NCI-H524 treated with DMSO at 0.1 percent for 48 hours (cell line): ENCODE measurements at places on chromosomes 2 and 18.

- DNase-seq, result no peak
Measured at GRCh38 chr2:219998107-219998506, 370.7 kb downstream of the SLC4A3 start.

DNA sequence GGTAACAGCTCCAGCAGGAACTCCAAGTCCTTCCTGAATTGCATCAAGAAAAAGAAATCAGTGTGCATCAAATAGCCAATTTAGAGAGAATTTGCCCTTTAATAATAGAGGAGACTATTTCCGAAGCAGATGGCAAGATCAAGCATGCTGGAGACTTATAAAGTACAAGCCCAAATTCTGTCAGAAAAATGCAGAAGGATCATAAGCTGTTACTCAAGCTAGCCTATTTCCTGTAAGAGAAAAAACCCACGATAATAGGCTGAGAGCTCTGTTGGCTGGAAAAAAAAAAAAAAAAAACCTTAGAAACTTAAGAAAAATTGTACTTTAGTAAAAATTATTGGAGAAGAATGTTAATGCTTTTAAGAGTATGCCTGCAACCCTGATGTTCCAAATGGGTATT, 24.4 kb upstream of the ITM2C start:
- no peak for DNase-seq

DNA sequence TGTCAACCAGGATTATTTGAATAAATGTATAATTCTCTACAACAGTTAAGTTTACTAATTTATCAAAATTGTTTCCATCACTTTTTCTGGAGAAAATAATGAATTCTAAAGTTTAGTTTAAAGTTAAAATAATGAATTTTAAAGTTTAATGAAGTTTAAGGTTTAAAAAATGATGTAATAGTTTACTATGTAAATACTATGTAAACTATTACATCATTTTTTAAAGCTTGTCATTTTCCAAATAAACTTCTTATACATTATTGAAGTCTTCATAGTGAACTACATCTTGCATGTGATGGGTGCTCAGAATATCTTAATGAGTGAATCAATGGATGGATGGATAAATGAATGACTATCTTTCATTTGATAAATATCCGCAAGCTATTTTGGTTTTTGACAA, 38.8 kb downstream of the CD28 start:
- no peak for DNase-seq

GRCh38 chr18:77115192-77115953, 17.2 kb downstream of the MBP start:
- no peak for DNase-seq

DNA sequence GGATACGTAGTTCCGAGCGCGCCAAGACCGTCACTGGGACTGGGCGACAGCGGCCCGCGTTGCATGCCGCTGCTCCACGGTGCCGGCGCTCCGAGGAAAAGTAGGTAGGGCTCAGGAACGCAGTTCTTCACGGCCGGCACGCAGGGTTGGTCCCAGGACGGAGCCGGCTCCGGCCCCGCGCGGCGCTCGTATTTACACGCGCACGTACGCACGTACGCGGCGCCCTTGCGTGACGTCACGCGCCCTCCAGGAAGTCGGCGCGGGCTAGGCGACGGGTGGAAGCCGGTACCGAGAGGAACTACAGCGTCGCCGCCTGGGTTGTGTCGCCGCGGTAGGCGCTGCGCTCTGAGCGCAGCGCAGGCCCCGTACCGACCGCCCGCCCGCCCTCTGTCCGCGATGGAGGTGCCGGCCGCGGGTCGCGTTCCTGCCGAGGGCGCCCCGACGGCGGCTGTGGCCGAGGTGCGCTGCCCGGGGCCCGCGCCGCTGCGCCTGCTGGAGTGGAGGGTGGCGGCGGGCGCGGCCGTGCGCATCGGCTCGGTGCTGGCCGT, at the start of gene CTDP1:
TSS of gene CTDP1 (plus strand) at position 252 of the 548 bp plus-strand sequence. CDS start at position 397, 145 bp downstream.
- DNase-seq, result peak; percentile 40

GRCh38 chr2:39696838-39697237, 31.1 kb downstream of the TMEM178A start:
- DNase-seq, result peak; percentile 82

- no peak for DNase-seq
Measured at GRCh38 chr2:74205596-74205995, 7.2 kb downstream of the MTHFD2 start.
